AG04450 (cell line): ENCODE measurements at places on chromosomes 4 and X.

GRCh38 chr4:8287343-8288280, 18.1 kb downstream of the HTRA3 start:
- DNase-seq: no peak

- DNase-seq: no peak
These were observed 35.1 kb downstream of the BCOR start for GRCh38 chrX:40062525-40063155.

DNA sequence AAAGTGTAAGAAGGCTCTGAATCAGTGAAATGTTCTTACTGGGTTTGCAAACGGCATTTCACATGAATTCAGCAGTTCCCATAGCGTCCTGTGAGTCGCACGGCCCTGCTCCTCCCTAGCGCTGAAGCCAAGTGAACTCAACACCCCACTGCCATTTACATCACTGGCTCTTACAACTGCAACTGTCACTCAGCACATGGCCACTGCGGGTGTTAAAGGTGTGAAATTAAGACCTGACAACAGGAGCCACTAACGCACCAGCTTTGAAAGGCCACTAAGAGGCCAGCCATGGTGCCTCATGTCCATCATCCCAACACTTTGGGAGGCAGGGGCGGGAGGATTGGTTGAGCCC, 31.7 kb downstream of the RNF212 start:
- no peak for DNase-seq

DNA sequence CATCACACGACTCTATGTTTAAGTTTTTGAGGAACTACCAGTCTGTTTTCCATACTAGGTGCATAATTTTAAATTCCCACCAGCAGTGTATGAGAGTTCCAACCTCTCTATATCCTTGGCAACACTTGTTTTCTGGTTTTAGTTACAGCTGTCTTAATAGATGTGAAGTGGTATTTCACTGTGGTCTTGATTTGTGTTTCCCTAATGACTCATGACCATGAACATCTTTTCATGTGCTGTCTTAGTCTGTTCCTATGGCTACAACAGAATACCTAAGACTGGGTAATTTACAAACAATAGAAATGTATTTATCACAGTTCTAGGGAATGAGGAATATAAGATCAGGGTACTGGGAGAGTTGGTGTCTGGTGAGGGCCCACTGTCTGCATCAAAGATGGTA, 51.5 kb upstream of the GPR78 start:
- no peak for DNase-seq

DNA sequence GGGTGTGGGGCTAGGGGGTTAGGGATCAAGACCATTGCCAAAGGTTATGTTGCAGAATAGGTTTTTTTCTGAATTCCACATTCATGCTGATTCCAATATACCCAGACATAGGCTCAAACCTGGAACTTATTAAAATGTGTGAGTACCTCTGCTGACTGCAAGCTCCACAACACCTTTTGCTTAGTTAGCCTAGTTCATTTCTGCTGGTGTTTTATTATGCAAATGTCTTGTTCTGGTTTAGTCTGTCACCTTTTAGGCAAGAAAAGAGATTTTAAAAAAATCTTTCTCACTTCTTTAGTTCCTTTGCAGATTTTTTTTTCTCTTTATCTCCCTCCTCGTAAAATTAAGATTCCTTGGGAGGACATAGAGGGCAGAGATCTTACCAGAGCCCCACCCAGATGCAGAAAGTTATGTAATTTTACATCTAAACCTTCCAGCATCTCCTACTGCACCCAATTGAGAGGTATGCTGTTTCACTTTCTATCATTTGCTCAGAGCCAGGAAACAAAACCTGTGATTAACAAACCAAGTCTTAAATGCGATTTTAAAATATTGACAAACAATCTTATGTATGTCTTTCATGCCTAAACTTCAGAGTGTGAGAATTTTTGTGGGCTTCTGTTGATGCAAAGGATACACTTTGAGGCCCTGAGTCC, 190.7 kb upstream of the CLNK start:
- no peak for DNase-seq

GRCh38 chr4:103719105-103719829, 518 bp downstream of the TACR3 start:
- no peak for DNase-seq

GRCh38 chrX:37854148-37854547, 6.8 kb upstream of the DYNLT3 start:
- DNase-seq: no peak

GRCh38 chr4:3634281-3634857, 102.1 kb upstream of the LRPAP1 start:
- DNase-seq: no peak

GRCh38 chrX:17579026-17579425, 158.3 kb upstream of the SCML1 start:
- no peak for DNase-seq

- no peak for DNase-seq
These were observed 24.6 kb downstream of the VSIG4 start for GRCh38 chrX:66015152-66015831.

DNA sequence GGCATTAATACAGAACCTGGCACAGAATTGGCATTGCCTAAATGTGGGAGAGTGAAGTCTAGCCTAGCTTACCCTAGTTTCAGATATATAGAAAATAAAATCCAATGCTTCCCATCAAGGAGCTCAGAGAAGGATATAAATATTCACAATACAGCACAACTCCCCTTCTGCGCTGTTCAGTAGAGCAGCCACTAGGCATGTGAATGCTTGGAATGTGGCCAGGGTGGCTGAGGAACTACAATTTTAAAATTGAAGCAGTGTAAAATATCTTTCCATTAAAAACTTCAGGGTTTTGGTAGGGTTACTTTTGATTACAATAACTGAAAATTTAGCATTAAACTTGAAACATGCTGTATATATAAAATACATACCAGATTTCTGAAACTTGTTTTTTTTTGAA, 19.5 kb downstream of the ZNF518B start:
- DNase-seq: no peak

GRCh38 chr4:169634975-169635374, 14.6 kb downstream of the CLCN3 start:
- DNase-seq: no peak
